ENCODE measurements at places on chromosomes 6 and 20.
A peak's percentile ranks its signal among the peaks of the same experiment; 100 is the strongest.

DNA sequence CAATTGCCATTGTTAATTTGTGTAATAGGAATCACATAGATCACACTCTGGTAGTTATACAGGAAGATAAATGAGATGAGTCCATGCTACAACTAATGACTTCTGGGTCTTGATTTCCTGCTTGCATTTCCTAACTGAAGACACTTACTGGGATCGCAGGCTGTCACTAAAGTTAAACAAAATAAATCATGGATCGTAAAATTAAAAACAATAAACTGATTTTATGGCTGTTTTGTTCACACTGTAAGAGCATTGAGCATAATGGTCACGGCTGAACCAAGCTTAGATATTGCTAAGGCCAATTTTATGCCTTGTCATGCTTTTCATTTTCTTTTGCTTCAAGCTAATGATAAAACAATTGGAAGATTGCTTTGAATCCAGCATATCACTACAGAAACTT, 332.5 kb upstream of the CITED2 start:
- no peak for DNase-seq

DNA sequence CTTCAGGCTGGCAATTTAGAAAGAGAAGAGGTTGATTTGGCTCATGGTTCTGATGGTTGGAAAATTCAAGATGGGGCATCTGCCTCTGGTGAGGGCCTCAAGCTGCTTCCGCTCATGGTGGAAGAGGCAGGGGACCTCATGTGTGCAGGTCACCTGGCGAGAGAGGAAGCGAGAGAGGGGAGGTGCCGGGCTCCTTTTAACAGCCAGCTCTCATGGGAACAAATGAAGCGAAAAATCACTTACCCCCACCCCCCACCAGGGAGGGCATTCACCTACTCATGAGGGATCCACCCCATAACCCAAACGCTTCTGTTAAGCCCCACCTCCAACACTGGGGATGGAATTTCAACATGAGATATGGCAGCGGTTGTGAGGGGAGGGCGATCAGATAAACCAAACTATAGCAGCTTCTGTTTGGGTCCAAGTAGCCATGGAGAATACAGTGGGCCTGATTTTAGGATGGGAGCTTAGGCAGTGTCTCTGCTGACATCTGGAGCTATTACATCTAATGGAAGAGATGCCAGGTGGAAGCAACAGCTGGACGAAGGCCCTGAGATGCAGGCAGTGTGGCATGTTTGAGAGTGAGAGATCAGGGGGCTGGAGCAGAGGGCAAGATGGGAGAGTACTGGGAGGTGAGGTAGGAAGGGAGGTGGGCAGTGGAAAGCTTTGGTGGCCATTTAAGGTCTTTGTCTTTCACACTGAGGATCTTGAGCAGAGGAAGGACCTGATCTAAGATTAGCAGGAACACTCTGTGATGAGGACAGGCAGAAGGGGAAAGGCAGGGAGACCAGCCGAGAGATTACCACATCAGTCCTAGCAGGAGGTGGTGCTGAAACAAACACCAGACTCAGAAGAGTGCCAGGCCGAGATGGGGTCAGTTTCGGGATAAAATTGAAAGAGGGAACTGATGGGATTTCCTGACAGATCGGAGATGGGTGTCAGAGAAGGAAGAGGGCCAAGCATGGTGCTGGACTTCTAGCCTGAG, 161.8 kb downstream of the NFATC2 start:
- no peak for DNase-seq

DNA sequence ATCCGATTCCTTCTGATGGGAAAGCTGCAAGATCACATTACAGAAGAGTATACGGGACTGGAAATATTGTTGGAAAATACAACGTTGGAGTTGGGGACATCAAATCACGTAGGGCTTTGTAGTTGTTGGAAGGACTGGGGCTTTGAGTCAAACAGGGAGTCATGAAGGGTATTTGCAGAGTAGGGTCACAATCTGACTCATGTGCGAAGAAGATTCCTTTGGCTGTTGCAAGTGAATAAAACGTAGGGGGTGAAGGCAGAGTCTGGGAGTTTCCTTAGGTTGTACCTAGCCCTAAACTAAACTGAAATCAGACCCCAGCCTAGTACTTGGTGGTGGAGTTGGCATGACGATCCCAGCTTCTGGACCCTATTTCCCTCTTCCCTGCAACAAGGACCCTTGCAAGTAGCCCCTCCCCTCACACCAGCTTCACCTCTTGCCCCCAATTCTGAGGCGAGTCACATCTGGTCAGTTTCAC, 32.3 kb downstream of the SNX5 start:
- peak; percentile 53 for DNase-seq

DNA sequence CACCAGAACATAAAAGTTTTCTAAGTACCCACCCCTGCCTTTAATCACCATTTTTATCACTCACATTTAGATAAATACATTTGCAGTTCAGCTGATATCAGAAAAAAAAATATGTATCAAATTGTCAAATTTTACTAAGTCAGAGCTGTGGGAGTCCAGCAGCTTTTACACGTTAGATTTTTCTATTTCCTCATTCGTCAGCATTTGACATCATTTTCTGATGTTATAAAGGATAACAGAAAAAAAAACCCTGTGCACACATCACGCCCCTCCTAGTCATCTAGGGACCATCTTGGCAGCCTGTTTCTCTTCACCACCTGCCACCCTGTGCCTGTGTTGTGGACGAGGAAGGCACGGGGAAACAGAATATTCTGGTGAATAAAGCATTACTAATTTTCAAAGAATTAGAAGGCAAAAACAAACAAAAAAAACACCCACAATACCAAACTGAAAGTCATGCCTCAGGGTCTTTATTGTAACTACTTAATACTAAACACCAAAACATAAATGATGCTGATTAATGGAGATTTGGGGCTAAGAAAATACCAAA, 12.4 kb downstream of the B4GALT5 start:
- peak; percentile 60 for DNase-seq

DNA sequence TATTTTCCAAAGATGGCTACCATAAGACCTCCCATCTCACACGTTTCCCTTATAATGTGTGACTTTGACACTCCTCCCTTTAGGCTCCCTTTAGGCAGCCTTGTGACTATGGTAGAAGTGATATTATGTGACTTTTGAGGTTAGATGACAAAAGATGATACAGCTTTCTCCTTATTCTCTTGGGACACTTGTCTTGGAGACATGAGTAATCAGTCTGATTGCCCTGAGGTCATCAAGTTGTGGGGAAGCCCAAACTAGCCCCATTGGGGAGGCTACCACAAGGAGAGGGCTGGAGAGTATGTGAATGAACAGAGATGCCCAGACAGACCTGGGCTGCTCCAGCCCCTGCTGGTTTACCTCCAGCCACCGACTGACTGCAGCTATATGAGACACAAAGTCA, 10.6 kb upstream of the DLK2 start:
- no peak for DNase-seq
